PC-9 (cell line): ENCODE measurements at places on chromosomes 12 and 14. TPM values are rescaled to one million over a fixed set of nuclear protein-coding genes. Genes with fewer than 3 reads are reported as not detected.

DNA sequence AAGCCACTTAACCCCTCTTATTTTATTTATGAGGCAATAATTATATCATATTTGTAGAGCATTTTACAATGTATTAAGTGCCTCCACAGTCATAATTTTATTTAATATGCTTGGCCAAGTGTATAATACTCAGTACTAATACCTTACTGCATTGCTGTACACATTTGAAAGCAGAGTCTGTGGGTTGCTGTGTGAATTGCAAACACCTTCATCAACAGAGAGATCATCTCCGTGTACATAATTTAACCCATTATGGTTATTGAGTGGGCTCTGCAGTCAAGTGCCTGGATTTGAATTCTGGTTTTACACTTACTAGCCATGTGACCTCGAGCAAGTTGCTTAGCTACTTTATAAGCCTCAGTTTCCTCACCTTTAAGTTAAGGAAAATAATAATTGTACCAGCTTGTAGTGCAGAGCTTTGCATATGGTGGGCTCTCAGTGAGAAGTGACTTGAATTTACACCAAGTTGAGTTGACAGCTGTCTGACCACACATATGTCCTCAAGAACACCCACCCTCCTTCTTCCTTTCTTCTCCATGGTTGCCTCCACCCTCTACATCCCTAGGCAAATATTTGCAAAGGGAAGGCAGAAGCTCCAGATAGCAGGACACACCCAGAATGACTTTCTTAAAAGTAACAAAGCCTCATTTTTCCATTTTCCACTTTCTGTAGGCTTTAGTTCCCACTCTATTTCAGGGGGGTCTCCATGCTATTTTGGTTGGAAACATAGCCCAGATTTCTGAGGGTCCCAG lies 12.3 kb downstream of the CRACR2A start:
- DNase-seq, result no peak

DNA sequence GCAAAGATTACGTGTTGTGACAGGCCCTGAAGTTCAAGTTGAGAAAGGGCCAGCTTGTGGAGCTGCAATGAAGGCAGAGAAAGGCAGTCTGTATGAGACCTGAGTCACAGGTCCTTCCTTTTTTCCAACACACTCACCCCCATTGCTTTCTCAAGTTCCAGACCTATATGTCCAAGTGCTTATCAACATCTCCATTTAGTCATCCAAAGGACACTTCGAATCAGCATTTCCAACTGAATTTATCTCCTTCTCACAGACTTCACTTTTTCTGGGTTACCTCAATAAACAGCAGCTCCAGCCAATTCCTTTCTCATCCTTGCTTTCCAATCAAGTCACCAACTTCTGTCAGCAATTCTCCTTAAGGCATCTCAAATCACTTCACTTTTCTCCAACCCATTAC lies 56.4 kb upstream of the KIF21A start:
- DNase-seq, result no peak

GRCh38 chr12:114450515-114451300 lies 44.8 kb upstream of the TBX5 start:
- DNase-seq, result no peak

DNA sequence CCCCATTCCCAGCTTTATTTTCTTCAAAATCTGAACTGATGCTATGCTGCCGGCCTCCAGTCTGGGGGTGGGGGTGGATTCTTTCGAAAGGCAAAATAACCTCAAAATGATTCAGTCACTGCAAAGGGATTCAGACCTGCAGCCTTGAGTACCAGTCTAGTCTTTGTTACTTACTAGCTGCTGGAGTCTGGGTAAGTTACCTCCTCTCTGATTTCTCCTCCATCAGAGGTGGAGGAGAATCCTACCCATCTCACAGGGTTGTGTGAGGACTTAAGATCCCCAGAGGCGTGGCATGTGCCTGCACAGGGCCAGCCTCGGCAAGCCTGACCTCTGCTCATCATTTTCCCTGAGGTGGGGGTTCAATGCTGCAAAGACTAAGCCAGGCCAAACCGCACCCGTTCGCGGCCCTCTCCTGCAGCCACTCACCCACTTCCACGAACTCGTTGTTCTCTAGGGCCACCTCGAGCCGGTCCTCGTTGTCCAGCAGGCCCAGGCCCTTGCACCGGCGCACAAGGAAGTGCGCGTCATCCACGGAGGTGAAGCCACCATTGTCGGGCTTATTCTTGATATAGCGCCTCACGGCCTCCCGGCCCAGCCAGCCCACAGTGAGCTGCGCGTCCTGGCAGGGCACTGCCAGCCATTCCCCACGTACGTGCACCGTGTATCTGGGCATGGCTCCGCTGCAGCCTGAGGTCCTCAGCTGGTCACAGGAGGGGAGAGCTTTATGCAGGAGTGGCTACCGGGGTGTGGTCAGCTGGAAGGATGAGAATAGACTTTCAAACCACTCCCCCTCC lies 709 bp downstream of the HAL start:
- no peak for DNase-seq

DNA sequence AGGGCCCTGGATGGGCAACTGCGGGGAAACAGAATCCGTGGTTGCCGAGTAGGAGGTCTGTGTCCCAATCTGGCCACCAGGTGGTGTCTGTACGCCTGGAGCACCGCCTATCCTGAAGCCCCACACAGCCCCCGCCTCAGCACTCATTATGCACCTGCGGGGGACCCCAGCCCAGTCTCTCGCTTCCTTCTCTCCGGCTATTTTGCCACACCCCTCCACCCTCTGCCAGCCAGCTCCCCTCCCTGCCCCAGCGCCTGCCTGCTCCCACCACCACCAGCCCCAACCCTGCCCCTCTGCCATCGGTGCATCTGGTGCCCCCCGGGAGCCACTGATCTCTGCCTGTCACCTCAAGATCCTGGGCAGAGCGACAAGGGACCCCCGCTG lies 2.2 kb upstream of the NXPH4 start:
- DNase-seq, result peak; percentile 55

DNA sequence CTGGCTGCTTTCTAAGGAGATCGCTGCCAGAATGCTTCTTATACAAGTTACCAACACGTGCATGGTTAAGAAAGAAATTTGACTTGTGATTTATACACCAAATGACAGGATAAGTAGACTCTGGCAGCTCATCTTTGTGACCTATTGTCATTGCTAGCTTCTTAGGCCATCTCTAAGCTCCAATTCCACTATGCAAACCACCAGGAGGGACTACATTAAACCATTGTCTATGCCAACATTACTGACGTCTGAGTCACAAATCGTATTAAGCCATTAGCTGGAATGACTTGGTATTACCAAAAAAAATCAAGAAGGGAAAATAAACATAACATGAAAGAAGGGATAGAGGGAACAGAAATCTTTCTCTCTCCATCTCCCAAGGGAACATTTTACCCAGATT lies 15.8 kb upstream of the VPS33A start:
- DNase-seq, result no peak

Gene CLEC2A
- total RNA-seq, result not detected in 2 replicates

DNA sequence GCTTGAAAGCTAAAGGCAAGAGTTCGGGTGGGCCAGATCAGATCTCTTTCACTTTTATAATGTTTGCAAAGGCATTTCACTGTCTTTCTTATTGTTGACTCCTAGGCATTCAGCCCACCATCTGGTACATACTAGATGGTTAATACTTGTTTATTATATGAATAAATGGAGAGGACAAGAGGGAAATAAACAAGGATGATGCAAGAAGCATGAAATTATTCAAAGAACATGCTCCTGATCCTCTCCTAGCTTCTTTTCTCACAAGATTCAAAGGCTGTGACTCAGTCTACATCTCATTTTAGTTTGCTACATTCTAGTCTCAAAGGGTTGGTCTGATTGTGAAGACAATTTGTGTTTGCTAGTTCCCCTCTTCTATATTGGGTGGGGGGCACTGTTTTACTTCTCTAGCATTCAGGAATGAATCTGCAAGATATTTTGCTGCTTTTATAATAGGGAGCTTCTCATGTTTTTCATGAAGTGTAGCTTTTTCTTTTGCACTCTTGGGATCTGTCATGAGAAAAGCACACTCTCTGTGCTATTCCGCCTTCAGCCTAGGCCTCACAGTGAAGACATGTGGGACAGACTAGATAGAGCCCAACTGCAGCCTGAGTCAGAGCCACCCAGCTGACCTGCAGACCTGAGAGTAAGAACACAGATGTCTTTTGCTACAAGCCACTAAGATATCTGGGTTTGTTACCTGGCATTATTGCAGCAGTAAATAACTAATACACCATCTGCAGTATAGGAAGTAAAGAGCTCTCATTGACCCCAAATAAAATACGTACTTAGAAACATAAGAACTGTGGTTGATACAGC lies 65.7 kb downstream of the PTHLH start:
- no peak for DNase-seq

GRCh38 chr12:100077367-100077766 lies 65.3 kb downstream of the BLTP3B start:
- no peak for DNase-seq

DNA sequence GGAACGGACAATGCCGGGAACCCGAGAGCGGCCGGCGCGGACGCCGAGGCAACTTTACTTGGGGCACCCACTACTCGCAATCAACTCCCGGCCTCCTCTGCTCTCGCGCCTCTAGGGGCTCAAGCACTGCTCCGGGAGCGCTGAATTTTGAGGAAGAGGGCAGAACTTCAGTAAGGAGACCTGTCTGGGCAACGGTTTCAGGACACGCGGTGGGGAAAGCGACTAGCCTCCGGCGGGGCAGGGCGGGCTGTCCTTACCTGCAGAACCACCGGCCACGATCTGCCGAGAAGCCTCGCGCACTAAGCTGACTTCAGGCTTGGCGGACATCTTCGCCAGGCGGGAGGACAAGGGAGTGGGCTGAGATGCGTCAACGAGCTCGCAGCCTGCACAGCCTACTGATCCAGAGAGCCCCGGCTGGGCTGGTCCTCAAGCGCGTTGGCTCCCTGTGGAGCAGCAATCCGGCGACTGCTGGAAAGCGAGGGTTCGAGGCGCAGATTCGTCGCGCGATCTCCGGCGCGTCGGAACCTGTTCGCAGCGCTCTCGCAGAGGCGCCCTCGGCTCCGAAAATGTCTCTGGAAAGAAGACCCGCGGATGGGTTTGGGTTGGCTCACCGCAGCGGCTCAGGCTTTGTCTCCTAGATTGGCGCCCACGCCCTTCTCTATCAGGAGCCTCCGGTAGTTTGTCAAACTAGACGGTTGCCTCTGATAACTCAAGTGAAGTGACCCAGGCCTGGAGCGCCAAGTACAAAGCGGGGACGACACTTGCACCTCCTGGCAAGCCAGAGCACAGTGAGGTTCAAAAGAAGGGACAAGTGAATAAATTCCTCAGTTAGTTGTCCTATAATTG lies at the start of gene SLC25A21:
Gene SLC25A21 (minus strand): TSS at position 583 of the 846 bp plus-strand sequence.
- DNase-seq, result peak; percentile 65

- no peak for DNase-seq
Measured at GRCh38 chr14:54550514-54550913, 16.4 kb upstream of the SAMD4A start.

Gene ACOT6
- total RNA-seq, result not detected in 2 replicates

Gene TMEM229B
- total RNA-seq, result 1.2 and 1.6 TPM in 2 replicates

Gene CLEC1B
- total RNA-seq, result not detected in 2 replicates

Gene TAS2R10
- 1.4 and 2.2 TPM in 2 replicates for total RNA-seq

Gene SLC35E3
- 8.9 and 10.7 TPM in 2 replicates for total RNA-seq

GRCh38 chr14:20419419-20419818 lies 6.1 kb upstream of the TEP1 start:
- no peak for DNase-seq

DNA sequence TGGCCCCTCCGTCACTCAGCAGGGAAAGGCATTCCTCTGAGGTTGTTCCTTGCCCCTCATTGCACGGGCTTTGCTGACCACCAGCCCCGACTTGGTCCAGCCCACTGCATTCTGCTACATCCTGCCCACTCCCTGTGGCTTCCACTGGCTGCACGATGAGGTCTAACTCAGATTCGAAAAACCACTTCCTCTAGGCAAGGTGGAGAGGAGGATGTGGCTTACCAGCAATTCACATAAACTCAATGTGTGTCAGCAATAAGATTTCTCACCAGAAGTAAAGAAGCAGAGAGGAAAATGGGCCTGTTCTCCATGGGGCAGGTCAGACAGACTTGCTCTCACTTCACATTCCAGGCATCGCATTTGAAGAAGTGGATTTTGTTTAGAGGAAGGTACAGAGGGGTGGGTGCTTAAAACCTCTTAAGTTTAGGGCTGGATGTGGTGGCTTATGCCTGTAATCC lies 14.7 kb downstream of the GPR68 start:
- no peak for DNase-seq
